AG04449 (cell line): ENCODE measurements at places on chromosomes 5 and 9.

DNA sequence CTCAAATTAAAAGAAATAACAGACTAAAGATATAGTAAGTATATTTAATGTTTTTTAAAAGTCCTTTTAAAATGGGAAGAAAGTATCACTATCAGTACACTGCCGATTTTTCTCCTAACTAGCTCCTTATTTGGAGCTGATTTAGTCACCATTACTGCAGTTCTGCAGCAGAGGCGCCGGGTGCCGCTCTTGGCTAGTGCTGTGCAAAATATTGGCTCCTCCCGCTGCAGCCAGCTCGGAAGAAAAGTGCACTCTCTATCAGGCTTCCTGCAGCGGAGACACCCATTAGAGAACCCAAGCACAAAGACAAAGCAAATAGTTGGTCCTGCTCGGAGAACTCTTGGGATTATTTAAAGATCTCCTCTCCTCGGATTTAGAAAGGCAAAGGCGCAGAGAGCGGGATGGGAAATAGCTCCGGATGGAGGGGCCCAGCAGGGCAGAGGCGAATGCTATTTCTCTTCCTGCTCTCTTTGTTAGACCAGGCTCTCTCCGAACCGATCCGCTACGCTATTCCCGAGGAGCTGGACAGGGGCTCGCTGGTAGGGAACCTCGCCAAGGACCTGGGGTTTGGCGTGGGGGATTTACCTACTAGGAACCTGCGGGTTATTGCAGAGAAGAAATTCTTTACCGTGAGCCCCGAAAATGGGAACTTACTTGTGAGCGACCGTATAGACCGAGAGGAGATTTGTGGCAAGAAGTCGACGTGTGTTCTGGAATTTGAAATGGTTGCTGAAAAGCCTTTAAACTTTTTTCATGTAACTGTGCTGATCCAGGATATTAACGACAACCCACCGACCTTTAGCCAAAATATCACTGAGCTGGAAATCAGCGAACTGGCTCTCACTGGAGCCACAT lies at the start of gene PCDHGB3:
PCDHGB3 (plus strand) TSS at position 249 of the 855 bp plus-strand sequence; CDS start at position 402, 153 bp downstream.
- no peak for DNase-seq

GRCh38 chr5:6734781-6735180 lies 21.5 kb downstream of the TENT4A start:
- no peak for DNase-seq

GRCh38 chr9:34458959-34459340 lies 345 bp downstream of the DNAI1 start:
- no peak for DNase-seq

GRCh38 chr5:128038643-128039042 lies 44.9 kb upstream of the SLC12A2 start:
- no peak for DNase-seq

- no peak for DNase-seq
Measured at GRCh38 chr5:106545325-106545724, 1125.4 kb downstream of the EFNA5 start.

- no peak for DNase-seq
Measured at GRCh38 chr5:103410172-103410571, 151.6 kb downstream of the MACIR start.

- no peak for DNase-seq
Measured at GRCh38 chr5:12284604-12285003, 380.4 kb upstream of the CTNND2 start.

GRCh38 chr5:83608122-83608521 lies 112.5 kb downstream of the HAPLN1 start:
- no peak for DNase-seq

DNA sequence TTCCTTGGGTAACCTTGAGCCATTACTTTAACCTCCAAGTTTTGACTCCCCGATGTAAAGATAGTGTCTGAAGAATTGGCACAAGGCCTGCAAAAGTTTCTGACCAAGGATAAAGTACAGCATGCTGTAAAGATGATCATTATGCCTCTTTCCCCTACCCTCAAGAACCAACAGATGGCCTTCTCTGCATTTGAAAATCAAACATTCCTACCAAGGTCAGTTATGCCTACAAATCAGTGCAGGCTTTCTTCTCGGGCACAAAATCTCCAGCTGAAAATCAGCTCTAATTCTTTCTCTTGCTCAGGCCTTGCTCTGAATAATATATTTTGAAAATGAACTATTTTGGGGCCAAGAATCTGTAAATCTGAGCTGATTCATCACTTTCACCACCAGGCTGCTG lies 59.7 kb downstream of the PPP2R2B start:
- no peak for DNase-seq

GRCh38 chr5:123454259-123454911 lies 31.2 kb upstream of the CEP120 start:
- no peak for DNase-seq

- no peak for DNase-seq
Measured at GRCh38 chr5:154273028-154273617, 82.6 kb downstream of the GALNT10 start.

DNA sequence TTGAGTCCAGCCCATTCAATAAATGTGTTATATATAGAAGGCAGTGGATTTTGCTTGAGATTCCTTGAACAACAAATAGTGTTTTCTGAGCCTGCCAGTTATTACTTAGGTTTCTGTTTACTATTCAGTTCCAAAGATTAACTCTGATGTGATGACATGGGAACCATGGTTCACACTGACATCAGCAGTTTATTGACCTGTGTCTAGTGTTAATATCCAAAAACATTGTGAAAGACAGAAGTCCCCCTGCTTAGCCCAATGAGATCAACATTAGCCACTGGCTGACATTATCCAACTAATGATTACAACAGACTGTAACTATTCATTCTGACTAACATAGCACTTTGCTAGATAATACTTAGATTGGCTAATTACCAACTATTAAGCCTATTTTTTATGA lies 14.9 kb downstream of the APBA1 start:
- DNase-seq: no peak
